ENCODE measurements at places on chromosomes 11 and 22.

DNA sequence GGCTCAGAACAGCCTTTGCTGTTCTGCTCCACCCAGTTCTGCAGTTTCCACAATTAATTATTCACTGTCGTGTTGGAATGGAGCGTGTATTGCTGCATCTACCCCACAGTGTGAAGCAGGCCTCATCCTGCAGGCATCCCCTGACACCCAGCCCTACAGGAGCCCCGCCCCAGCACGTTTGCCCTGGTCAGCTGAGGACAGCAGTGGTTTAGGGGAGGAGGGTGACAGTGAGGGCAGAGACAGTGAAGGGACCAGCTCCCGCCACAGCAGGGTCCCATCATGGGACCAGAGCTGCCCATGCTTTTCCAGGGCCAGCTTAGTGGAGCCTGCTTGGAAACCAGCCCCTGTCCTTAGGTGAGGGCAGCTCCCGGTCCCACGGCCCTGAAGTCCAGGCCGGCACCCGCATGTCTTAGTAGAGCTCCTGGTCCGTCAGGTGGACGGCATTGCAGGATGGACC is 273.0 kb downstream of the TBC1D22A start:
- no peak overlapping the region for H3K4me3 ChIP-seq
- H3K27me3 ChIP-seq, result no peaks in the 10 kb centered on the region
- H3K36me3 ChIP-seq, result peaks cover 3% of the 10 kb centered on the region
- H3K4me1 ChIP-seq, result peaks cover 4% of the 10 kb centered on the region

GRCh38 chr11:12160680-12161079 is 50.3 kb downstream of the MICAL2 start:
- H3K4me3 ChIP-seq, result no peak overlapping the region
- H3K4me1 ChIP-seq, result peaks cover 97% of the 10 kb centered on the region
- no peak for DNase-seq
- no peaks in the 10 kb centered on the region for H3K27me3 ChIP-seq

- H3K27ac ChIP-seq, result peak overlapping the region; percentile 77
- peaks cover 33% of the 10 kb centered on the region for H3K4me1 ChIP-seq
- peak overlapping the region; percentile 82 for H3K4me3 ChIP-seq
- no peaks in the 10 kb centered on the region for H3K27me3 ChIP-seq
Measured at GRCh38 chr11:63813563-63814382, 517 bp downstream of the SPINDOC start.

DNA sequence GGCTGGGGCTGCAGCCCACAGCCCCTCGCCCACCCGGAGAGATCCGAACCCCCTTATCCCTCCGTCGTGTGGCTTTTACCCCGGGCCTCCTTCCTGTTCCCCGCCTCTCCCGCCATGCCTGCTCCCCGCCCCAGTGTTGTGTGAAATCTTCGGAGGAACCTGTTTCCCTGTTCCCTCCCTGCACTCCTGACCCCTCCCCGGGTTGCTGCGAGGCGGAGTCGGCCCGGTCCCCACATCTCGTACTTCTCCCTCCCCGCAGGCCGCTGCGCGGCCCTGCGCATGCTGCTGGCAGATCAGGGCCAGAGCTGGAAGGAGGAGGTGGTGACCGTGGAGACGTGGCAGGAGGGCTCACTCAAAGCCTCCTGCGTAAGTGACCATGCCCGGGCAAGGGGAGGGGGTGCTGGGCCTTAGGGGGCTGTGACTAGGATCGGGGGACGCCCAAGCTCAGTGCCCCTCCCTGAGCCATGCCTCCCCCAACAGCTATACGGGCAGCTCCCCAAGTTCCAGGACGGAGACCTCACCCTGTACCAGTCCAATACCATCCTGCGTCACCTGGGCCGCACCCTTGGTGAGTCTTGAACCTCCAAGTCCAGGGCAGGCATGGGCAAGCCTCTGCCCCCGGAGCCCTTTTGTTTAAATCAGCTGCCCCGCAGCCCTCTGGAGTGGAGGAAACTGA is 731 bp downstream of the GSTP1 start:
- H3K36me3 ChIP-seq, result peaks cover 34% of the 10 kb centered on the region
- H3K4me1 ChIP-seq, result peaks cover 24% of the 10 kb centered on the region
- DNase-seq, result peak; percentile 75
- no peaks in the 10 kb centered on the region for H3K27me3 ChIP-seq
- peak overlapping the region; percentile 91 for H3K4me3 ChIP-seq

- no peaks in the 10 kb centered on the region for H3K27me3 ChIP-seq
- no peaks in the 10 kb centered on the region for H3K36me3 ChIP-seq
- peak; percentile 60 for DNase-seq
- peak overlapping the region; percentile 30 for H3K27ac ChIP-seq
- peaks cover 37% of the 10 kb centered on the region for H3K4me1 ChIP-seq
- H3K4me3 ChIP-seq, result no peak overlapping the region
Measured at GRCh38 chr11:110366291-110366690, 63.5 kb upstream of the FDX1 start.

- no peaks in the 10 kb centered on the region for H3K4me1 ChIP-seq
- H3K36me3 ChIP-seq, result peaks cover 13% of the 10 kb centered on the region
- H3K27ac ChIP-seq, result no peak overlapping the region
Measured at GRCh38 chr11:88307749-88308425, 29.6 kb downstream of the CTSC start.

GRCh38 chr22:26418620-26419019 is 10.4 kb upstream of the ASPHD2 start:
- no peak for DNase-seq
- H3K36me3 ChIP-seq, result no peaks in the 10 kb centered on the region
- H3K4me3 ChIP-seq, result no peak overlapping the region
- H3K27me3 ChIP-seq, result peaks cover 87% of the 10 kb centered on the region
- no peak overlapping the region for H3K27ac ChIP-seq

- H3K4me3 ChIP-seq, result no peak overlapping the region
- no peak overlapping the region for H3K27ac ChIP-seq
- H3K4me1 ChIP-seq, result no peaks in the 10 kb centered on the region
- peaks cover 76% of the 10 kb centered on the region for H3K27me3 ChIP-seq
- no peak for DNase-seq
- no peaks in the 10 kb centered on the region for H3K36me3 ChIP-seq
Measured at GRCh38 chr22:49100773-49101172, 726.9 kb downstream of the BRD1 start.

DNA sequence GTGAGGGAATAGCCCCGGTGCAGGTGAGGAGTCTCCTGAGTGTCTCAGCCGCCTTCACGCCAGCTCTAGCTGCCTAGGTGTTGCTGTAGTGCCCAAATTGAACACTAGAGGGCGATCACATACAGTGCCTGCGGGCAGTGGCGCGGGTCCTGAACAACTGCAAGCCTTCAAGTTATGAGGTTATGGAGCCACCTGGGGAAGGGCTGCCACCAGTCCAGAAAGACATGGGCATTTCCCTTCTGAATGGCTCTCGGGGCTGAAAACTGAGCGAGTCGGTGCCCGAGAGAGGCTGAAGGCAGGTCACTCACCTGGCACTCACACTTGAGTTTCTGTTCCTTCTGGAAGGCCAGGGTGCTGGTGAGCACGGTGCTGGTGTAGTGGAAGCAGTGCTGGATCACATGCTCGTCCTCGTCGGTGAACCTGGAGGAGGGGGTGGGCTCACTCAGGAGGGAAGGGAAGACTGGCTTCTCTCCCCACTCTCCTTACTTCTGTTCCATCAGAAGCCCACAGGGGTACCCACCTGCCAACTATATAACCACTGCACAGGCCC is 88.4 kb downstream of the PDE2A start:
- H3K4me1 ChIP-seq, result peaks cover 28% of the 10 kb centered on the region
- H3K4me3 ChIP-seq, result no peak overlapping the region
- H3K27me3 ChIP-seq, result peaks cover 40% of the 10 kb centered on the region
- no peak overlapping the region for H3K27ac ChIP-seq
- DNase-seq, result peak; percentile 42

GRCh38 chr11:38927993-38928392 is 2330.0 kb upstream of the RAG2 start:
- no peak overlapping the region for H3K27ac ChIP-seq
- no peaks in the 10 kb centered on the region for H3K27me3 ChIP-seq
- no peaks in the 10 kb centered on the region for H3K4me1 ChIP-seq
- DNase-seq, result no peak

- H3K27ac ChIP-seq, result peak overlapping the region; percentile 66
- H3K4me3 ChIP-seq, result peak overlapping the region; percentile 20
- no peaks in the 10 kb centered on the region for H3K27me3 ChIP-seq
- no peak for DNase-seq
- peaks cover 46% of the 10 kb centered on the region for H3K4me1 ChIP-seq
Measured at GRCh38 chr11:73072935-73073481, 69.1 kb downstream of the FCHSD2 start.

GRCh38 chr11:33868647-33869461 is 23.0 kb downstream of the LMO2 start:
- no peaks in the 10 kb centered on the region for H3K36me3 ChIP-seq
- DNase-seq, result no peak
- peak overlapping the region; percentile 91 for H3K27ac ChIP-seq
- peaks cover 47% of the 10 kb centered on the region for H3K4me1 ChIP-seq

- no peaks in the 10 kb centered on the region for H3K27me3 ChIP-seq
- H3K27ac ChIP-seq, result peak overlapping the region; percentile 75
- H3K4me1 ChIP-seq, result peaks cover 99% of the 10 kb centered on the region
- H3K36me3 ChIP-seq, result no peaks in the 10 kb centered on the region
- no peak for DNase-seq
Measured at GRCh38 chr11:8759634-8760033, 77.0 kb downstream of the RPL27A start.

DNA sequence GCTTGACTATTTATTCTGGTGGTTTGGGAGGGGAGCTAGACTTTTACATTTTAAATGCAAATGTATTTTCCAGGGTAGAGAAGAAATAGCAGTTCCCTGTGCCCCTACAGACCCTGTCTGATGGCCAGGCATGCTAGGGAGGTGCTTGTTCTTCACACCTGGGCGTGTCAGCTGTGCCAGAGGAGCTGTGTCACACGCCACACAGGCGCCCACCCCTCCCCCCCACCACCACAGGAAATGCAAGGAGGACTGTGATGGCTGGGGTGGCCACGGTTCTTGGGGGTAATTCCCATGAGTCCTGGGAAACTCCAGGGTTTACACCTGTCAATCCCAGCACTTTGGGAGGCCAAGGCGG is 82.2 kb downstream of the FLI1 start:
- DNase-seq, result no peak
- H3K4me3 ChIP-seq, result no peak overlapping the region
- peaks cover 59% of the 10 kb centered on the region for H3K4me1 ChIP-seq
- H3K36me3 ChIP-seq, result peaks cover 36% of the 10 kb centered on the region

- H3K27me3 ChIP-seq, result peaks cover 64% of the 10 kb centered on the region
- H3K4me3 ChIP-seq, result no peak overlapping the region
- DNase-seq, result no peak
- H3K4me1 ChIP-seq, result no peaks in the 10 kb centered on the region
- H3K27ac ChIP-seq, result no peak overlapping the region
Measured at GRCh38 chr22:30521368-30522156, 16.1 kb upstream of the SEC14L4 start.

- H3K36me3 ChIP-seq, result no peaks in the 10 kb centered on the region
- H3K27ac ChIP-seq, result no peak overlapping the region
- no peaks in the 10 kb centered on the region for H3K4me1 ChIP-seq
- H3K4me3 ChIP-seq, result no peak overlapping the region
- no peaks in the 10 kb centered on the region for H3K27me3 ChIP-seq
Measured at GRCh38 chr11:3178349-3178748, 13.2 kb upstream of the OSBPL5 start.

GRCh38 chr22:37419370-37419968 is 7.8 kb downstream of the ELFN2 start:
- H3K27ac ChIP-seq, result no peak overlapping the region
- DNase-seq, result no peak
- peaks cover 98% of the 10 kb centered on the region for H3K27me3 ChIP-seq
- no peaks in the 10 kb centered on the region for H3K36me3 ChIP-seq
- peaks cover 14% of the 10 kb centered on the region for H3K4me1 ChIP-seq

- DNase-seq, result no peak
- H3K4me1 ChIP-seq, result peaks cover 31% of the 10 kb centered on the region
- H3K4me3 ChIP-seq, result no peak overlapping the region
- no peaks in the 10 kb centered on the region for H3K27me3 ChIP-seq
Measured at GRCh38 chr11:85947431-85948272, 92.5 kb downstream of the CCDC83 start.
